Aorta (tissue), 5 donors: ENCODE measurements at places on chromosomes 12 and 14.
A peak's percentile ranks its signal among the peaks of the same experiment; 100 is the strongest.

DNA sequence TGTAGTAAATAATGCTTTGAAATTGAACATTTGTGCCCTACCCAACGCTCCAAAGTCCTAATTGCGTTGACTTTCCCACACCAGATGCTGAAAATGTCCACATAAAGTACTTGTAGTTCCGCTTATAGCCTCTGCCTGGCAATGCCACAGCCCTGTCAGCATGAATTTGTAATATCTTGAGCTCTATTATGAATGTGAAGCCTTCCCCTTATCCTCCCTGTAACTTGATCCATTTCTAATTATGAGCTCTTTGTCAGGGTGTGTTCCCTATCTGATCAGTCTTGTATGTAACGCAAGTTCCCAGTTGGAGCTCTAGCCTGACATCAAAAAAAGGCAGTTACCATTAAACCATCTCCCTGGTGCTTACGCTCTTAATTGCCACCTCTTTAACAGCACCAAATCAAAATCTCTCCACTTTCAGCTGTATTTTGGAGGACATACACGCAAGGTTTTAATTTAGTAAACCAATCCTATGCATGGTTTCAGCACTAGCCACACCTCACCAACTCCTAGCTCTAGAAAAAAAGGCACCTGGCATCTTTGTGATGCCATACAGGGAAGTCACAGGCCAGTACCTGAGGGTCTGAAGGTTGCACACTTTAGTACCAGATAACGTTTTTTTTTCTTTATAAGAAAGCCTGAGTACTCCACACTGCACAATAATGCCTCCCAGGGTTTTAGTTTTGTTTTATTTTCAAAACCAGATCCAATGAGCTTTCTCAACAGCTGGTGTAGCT, 69.3 kb downstream of the EEA1 start:
- no peak for DNase-seq

DNA sequence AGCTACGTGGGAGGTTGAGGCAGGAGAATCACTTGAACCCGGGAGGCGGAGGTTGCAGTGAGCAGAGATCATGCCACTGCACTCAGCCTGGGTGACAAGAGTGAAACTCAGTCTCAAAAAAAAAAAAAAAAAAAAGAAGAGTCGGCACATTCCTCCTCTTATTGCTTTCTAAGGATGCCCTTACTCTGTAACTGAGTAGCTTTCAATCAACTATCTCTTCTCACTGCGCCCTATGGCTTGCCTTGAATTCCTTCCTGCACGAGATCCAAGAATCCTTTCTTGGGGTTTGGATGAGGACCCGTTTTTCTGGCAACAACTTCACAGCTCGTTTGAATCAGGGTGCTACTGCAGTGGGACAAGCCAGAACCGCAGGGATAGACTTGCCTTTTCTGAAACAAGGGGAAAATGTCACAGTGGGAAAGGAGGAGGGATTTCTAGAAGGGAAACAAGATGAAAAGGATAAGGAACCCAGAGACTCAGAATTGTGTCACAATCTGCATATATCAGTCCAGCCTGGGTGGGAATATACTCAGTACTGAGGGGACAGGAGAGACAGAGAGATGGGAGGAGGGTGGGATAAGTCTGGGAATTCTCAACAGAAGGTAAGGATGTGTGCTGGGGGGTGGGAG, 16.1 kb upstream of the RND1 start:
- no peak for DNase-seq

DNA sequence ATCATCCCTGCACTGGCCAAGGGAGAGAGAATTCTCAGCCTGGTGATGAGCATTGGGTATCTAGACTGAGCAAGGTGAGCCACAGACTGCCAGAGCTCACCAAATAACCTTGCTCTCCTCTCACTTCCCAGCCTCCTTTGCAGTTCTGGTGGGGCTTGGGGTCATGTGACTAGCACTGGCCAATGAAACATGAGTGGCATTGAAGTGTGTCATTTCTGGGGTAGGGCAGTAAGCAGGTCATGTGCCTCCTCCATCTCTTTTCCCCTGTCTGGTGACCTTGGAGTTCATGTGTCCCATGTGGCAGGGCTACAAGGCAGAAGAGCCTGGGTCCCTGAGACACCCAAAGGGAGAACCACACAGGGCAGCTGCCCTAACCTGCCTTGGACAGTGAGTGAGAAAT, 3.6 kb upstream of the KRT72 start:
- DNase-seq: no peak

DNA sequence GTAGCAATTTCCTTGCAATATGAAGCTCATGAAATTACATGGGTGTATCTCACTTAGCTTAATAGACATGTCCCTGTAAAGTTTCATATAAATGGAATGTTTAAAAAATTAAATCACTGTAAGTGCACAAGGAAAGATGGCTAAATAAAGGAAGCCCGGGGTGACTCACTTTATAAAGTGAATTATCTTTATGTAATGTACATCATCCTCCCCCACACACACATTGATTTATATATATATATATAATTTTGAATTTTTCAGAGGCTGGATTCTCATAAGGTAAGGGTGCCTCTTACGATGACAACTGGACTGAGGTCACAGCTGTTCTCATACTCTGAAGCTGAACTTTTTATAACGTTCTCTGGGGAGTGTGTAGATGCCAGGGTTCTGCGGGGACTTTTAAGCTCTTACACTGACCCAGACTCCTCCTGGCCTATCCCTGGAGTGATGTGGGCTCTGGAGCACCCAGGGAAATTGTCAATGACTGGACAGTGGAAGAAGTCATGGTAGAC, 108.7 kb upstream of the HIF1A start:
- DNase-seq: no peak

DNA sequence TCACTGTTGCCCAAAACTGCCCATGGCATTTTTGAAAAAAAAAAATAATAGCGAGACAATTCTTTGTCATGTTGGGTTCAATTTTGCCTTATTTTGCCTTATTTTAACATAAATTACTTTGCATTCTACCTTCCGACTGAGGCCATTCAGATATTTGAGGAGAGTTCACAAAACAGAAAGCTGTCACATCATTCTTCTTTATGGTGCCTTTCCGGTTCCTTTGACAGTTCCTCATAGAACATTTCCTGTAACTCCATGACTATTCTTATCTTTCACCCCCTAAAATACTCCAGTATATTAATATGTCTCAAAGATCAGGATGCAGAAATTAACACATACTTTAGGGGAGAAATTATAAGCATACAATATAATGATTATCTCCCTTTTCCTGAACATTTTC, 476.7 kb downstream of the NOVA1 start:
- DNase-seq: no peak

GRCh38 chr14:77302926-77303325, 17.8 kb downstream of the POMT2 start:
- DNase-seq: no peak

GRCh38 chr14:70188659-70189455, at the start of gene SLC8A3:
SLC8A3 (minus strand) TSS chr14:70188951; CDS start chr14:70168422, 20,529 bp downstream.
- peak; percentile 74 for DNase-seq

DNA sequence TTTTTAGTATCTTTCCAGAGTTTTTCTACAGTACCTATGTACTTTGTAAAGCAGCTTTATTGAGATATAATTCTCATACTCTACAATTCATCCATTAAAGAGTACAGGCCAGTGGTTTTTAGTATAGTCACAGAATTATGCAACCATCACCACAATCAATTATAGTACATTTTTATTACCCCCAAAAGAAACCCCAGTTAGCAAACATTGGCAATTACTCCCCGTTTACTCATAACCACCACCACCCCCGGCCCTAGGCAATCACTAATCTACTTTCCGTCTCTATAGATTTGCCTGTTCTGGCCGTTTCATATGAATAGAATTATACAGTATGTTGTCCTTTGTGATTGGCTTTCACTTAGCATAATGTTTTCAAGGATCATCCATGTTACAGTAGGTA, 119.8 kb downstream of the KICS2 start:
- DNase-seq: no peak

- DNase-seq: no peak
Measured at GRCh38 chr14:84998216-84998615, 531.7 kb upstream of the FLRT2 start.

GRCh38 chr12:724194-724855, 28.1 kb upstream of the WNK1 start:
- no peak for DNase-seq

DNA sequence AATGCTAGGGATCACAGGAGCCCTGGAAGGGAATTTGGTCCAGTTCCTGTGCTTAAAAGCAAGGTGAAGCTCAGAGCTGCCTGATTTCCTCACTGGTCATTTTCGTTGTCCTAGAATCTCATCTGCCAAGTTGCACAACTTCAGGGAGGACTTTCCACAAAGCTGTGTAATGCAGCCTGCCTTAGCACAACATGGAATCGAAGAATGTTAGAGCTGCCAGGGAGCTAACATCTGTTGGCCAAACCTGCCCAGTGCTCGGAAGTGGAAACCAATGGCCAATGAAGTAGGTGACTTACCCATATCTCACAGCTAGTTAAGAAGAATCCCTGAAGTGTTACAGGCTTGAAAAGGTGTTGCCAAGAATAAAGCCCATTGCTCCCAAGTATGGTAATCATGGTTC, 79.9 kb upstream of the SSTR1 start:
- no peak for DNase-seq

GRCh38 chr14:100471441-100472093, 115.7 kb downstream of the BEGAIN start:
- DNase-seq: no peak

- no peak for DNase-seq
Measured at GRCh38 chr14:34857689-34858449, 17.3 kb downstream of the BAZ1A start.

- DNase-seq: no peak
Measured at GRCh38 chr14:41986700-41987099, 380.0 kb downstream of the LRFN5 start.

GRCh38 chr12:111185889-111186227, 183.0 kb downstream of the PHETA1 start:
- no peak for DNase-seq

DNA sequence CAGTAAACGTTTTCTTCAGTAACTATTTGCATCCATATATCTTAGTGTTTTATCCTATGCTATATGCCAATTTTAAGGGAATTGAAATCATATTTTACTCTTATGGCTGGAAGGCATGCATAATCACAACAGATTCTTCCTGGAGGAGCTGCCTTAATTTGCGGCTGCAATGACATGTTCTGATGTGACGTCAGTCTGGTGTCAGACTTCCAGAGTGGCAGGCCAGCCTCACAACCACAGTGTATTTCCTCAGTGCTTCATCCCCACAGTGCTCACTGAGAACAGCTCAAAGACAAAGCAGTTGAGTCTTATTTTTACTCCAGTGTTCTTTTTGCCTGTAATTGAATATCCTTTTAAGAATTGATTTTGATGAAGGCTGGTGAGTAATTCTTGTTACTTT, 107.1 kb downstream of the PLEKHA5 start:
- peak; percentile 66 for DNase-seq

DNA sequence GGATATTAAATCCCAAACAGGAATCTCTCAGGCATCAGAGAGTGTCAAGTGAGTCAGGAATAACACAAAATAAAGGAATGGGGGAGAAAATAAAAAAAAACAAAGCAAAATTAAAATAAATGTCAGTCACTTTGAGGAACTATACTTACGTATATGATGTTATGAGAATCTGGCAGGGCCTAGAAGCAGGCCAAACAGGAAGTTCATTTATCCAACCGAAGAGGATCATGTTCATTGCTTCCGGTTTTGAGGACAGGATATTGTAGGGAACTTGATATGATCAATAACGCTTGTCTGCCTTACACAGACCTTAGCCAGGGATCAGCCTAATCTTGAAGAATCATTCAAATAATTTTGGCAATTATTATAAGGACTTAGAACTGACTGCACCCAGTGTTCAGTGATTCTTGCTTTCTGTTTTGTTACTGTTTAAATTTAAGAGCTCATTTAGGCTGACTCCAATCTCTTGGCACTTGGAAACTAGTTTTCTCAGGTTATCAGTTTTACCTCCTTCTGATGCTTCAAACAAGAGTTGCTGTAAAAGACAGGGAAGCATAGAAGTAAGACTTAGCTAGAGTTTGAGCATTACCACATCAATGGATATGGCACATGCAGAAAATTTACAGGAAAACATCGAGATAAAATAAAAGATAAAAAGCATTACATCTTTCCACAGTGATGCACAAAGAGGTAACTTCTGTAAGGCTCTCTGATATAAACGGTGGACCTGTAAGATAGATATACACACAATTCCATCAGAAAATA, 53.4 kb downstream of the ZFC3H1 start:
- DNase-seq: no peak
